D341Med (cell line): ENCODE measurements at places on chromosomes 2 and 18.
A peak's percentile ranks its signal among the peaks of the same experiment; 100 is the strongest.

DNA sequence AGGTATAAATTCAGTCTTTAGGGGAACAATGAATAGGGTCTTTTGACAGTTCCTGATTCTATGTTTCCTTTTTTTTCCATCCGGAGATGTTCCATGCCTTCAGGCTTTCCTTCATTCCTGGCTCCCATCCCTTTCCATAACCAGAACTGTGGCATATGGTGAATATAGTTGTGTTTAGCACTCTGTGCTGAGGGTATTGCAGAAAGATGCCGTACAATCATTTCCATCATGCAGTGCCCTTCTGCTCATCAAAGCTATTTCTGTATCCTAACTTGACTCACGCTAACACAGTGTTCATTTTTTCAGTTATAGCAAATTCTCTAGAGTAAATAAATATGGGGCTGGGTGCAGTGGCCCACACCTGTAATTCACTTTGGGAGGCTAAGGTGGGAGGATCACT is 131.9 kb upstream of the EML6 start:
- no peak for DNase-seq

GRCh38 chr18:66616523-66616983 is 12.7 kb upstream of the CDH19 start:
- peak; percentile 68 for DNase-seq

GRCh38 chr2:222423632-222424275 is 589 bp upstream of the SGPP2 start:
- DNase-seq, result no peak

- DNase-seq, result no peak
Measured at GRCh38 chr2:180012523-180012922, 5.4 kb upstream of the CWC22 start.

DNA sequence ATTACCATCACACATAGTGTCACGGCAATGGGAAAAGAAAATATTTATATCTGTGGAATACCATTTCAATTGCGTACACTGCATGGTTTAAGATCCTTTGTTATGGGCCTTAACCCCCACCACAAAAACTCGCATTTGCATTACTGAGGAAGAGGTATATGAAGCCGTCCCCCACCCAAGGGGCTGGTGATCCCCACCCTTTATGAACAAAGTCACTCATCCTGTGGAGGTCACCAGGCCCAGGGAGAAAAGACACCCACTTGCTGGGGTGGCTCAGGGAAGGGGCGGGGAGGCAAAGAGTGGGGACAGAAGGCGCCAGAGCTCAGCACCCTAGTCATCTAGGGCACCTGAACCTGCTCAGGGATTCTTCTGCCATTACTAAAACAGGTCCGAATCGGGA is 133.8 kb downstream of the ZNF516 start:
- no peak for DNase-seq

- no peak for DNase-seq
Measured at GRCh38 chr2:203973000-203973399, 36.4 kb downstream of the ICOS start.

DNA sequence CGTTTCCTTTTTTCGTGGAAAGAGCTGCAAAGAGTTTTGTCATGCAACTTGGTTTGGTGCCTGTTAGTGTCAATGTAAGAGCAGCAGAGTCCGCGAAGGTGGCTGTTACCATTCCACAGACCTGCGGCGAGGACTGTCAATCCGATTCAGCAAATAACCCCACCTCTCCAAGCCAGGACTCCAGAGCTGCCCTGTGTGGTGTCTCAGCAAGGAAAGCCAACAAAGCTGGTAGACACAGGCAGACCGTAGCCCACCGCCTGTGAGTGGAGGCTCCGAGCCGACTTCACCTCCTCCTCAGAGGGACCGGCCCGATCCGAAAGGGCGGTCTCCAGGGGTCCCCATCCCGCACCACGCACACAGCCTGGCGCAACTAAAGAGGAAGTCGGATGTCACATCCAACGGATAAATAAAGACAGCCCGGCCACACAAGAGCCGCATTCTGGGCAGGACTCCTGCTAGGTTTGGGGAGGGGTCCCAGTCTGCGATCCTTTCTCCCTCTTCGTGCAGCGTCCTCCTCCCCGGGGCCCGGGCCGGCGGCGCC is 819 bp downstream of the ANKRD44 start:
- DNase-seq, result no peak

DNA sequence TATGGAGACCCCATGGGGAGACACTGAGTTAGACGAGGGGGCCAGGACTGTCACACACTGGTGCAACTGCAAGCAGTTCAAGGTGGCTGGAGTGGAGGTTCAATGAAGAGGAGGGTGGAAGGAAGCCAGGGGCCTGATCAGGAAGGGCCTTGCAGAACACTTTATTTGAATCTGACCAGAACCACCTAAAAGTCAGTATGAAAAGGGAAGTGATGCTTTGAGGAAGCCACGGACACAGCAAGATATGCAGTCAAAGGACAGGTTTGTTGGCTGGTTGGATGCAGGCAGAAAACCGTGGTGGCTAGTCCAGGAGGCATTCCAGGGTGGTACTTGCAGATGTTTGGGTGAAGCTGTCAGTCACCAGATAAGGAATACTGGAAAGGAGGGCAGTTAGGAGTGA is 3.5 kb upstream of the FAM124B start:
- no peak for DNase-seq

GRCh38 chr2:204260901-204261300 is 284.4 kb upstream of the PARD3B start:
- peak; percentile 56 for DNase-seq

DNA sequence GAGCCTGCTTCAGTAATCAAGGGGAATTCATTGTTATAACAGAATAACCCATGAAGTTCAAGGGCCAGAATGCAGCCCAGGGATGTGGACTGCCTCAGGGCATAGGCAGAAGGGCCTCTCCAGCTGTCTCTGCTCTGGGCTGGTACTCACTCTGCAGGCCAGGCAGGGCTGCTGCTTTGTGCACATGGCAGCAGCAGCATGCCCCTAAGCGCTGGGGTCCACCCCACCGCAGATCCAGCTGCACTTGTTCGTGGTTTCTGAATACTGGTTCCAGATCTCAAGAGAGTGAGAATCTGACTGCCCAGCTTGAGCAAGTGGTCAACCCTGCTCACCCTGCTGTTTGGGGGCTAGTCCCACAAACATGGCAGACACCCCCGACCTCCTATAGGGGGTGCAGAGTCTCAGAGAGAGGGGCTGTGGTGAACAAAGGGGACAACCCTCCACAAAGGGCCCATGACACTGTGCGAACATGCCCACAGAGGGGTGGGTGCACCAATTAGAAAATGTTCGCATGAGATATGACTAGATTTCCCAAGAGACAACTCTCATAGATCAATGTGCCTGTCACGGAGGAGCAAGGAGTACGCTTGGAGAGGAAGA is 87.3 kb downstream of the ACTR3 start:
- DNase-seq, result no peak

DNA sequence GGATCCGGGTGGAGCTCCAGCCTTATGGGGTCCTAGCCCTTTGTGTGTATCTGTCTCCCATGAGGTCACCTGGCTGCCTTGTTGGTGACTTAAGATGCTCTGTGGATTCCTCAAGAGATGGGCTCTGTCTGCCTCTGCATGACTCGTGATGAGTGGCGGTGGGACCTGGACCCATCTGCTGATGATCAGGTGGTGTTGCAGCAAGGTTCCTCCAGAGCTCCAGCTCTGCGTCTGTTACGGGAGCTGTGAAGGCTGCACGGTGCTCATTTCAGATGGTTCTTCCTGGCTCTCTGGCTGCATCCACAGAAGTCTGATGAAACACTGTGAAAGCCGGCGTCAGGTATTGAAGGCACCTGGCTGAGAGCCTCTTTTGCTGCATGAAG is 2.4 kb downstream of the AGAP1 start:
- no peak for DNase-seq

GRCh38 chr2:31207790-31208189 is 9.5 kb downstream of the CAPN14 start:
- DNase-seq, result no peak

DNA sequence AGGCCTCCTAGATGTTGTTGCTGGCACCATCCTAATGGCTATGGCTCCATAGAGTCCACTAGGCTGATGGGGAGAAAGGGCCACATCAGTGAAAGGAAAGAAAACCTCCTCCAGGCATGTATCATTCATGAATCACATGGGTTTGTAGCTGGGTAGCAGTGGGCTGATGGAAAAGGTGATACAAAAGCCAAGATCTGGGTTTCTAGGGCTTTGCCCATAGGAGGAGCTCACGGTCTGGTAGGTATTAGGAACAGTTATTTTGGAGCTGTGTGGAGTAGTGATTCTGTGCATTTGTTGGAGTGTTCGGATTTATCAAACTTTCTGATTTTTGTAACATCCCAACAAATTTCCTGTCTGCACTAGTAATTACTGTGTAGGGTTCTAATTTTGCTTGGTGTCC is 259.2 kb downstream of the SLC4A3 start:
- no peak for DNase-seq

- no peak for DNase-seq
Measured at GRCh38 chr18:22536558-22536957, 118.8 kb upstream of the CTAGE1 start.

GRCh38 chr2:149387411-149387810 is 57.0 kb downstream of the LYPD6 start:
- no peak for DNase-seq

- no peak for DNase-seq
Measured at GRCh38 chr2:106876699-106877098, 9.3 kb downstream of the ST6GAL2 start.

DNA sequence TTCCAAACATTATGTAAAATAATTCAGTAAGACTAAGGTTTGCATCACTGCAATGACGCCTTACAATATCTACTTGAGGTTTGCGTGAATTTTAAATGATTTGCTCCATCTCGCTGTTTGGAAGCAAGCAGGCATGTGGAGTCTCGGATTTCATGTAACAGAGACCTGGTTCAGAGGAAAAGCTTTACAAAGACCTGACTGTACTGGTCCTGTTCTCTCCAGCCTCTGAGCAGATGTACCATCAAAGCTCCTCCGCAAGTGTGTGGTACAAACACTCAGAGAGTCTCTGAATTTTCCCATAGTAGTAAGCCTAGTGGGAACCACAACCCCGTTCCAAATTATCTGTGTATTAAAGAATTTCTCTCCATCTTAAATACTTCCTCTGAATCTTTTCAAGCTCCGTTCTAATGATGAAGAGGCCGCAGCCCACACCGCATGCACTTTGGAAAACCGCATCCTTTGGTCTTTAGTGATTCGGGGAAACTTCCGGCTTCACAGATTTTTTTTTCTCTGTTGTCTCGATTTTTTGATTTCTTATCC is 728.1 kb upstream of the SOX11 start:
- no peak for DNase-seq

- no peak for DNase-seq
Measured at GRCh38 chr2:174397773-174398172, 2.2 kb downstream of the SCRN3 start.

- no peak for DNase-seq
Measured at GRCh38 chr2:209824391-209824790, 52.8 kb downstream of the UNC80 start.

GRCh38 chr2:64707276-64707675 is 53.6 kb upstream of the SERTAD2 start:
- DNase-seq, result no peak

GRCh38 chr18:35186291-35187034 is 54.4 kb upstream of the ZNF397 start:
- DNase-seq, result no peak
